ENCODE measurements at places on chromosomes 12 and 14.

DNA sequence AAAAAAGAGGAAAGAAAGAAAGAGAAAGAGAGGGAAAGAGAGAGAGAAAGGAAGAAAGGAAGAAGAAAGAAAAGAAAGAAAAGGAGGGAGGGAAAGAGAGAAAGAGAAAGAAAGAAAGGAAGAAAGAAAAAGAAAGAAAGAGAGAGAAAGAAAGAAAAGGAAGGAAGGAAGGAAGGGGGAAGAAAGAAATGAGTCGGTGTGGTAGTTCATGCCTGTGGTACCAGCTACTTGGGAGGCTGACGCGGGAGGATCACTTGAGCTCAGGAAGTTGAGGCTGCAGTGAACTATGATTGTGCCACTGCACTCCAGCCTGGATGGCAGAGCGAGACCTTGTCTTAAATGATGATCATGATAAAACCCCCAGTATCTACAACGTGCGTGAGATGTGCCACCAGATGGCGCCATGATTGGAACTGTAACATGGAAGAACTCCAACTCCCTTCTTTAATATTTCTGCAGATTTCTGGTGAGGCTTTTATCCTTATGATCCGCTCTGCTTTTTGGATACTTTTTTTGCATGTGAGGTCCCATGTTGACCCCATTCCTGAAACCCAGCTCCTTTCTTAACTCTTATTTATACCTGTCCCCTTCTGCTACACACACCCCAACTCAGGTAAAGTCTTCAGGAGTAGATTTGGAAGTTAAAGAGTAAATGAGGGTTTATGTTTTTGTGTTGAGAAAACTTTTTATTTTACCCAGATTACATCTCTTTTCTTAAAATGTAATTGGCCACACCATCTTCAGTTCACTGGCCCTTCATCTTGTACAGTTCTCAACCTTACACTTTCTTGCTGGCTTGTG is 25.6 kb downstream of the RNASE10 start:
- DNase-seq = peak; percentile 9

- no peak for DNase-seq
These were observed 9.9 kb downstream of the SERPINA10 start for GRCh38 chr14:94282991-94283723.

DNA sequence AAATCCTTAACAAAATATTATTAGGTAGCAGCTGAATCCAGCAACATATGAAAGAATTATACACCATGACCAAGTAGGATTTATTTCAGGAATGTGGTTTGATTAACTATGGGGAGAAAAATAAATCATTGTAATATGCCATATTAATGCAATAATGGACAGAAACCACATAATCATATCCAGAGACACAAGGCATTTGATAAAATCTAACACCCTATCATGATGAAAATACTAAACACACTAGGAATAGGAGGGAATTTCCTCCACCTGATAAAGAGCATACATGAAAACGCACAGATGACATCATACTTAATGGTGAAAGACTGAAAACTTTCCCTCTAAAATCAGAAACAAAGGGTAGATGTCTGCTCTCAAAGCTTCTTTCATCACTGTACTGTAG is 238.9 kb downstream of the PHLDA1 start:
- peak; percentile 34 for DNase-seq

DNA sequence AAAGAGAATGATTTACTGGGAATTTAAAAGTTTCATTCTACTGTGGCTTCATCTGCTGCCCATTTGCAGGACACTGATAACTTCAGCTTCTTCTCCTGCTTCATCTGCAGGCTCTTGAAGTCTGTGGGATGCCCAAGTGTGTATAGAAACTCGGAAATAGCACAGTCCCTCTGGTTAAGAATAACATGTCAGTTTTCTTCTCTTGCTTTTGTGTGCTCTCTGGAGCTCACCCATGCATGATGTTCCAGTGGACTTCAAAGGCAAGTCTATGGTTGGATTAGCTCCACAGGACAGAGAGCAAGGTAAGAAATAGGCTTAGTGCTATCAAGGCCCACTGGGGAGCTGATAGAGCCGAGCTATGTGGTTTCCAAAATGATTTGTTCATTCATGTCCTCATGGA is 13.7 kb downstream of the RMST start:
- no peak for DNase-seq

DNA sequence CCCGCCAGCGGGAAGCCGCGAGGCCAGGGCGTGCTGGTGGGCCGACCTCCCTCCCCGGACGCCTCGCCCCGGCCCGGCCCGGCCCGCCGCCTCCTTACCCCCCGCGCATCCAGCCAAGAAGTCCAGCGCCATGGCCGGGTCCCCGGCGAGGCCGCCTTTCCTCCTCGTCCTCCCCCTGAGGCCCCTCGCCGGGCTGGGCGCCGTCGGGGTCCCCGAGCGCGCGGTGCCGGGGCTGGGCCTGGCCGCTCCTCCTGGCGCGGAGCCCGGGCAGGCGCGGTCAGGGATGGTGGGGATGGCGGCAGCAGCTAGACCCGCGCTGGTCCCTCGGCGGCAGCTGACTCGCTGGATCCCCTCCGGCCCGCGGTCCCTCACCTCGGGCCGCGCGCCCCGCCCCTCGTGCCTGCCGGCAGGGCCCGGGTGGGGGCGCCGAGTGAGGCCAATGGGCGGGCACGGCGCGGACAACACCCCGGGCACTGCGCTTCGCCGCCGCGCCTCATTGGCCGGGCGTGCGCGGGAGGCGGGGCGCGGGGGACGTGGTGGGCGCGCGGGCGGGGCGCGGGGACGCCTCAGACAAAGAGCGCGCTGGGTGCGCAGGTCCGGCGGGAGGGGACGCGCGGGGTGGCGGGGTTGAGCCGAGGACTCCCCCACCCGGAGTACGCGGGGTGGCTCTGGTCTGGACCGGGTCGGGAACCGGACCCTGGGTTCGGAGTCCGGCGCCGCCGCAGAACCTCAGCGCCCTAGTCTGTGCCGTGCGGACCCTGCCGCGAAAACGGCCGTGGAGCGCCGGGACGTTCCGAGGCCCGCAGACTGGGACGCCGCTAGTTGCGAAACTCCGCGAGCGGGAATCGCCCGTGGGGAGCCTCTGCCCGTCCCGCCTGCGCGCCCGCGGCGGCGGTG is at the start of gene SLC25A29:
Gene SLC25A29, minus strand, starts transcription at position 344 of the 897 bp plus-strand sequence. Its CDS starts 212 bp downstream, at position 132.
- DNase-seq = peak; percentile 89

DNA sequence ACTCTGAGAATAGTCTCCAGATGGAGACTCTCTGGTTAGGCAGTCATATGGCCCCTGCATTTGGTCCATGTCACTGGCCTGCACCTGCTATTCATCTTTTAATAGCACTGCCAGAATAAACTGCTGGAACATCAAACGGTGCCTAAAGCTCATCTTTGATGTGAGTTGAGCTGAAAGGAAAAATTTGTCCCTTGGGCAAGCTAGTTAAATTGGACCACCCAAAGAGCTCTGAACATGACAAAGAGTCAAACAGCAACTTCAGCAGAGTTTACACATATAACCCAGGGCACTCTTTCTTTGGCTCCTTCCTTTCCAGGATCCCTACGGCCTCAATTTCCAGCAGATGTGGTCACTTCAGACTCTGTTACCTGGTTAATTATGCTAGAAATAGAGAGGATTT is 269.9 kb downstream of the RPL10L start:
- DNase-seq = no peak

DNA sequence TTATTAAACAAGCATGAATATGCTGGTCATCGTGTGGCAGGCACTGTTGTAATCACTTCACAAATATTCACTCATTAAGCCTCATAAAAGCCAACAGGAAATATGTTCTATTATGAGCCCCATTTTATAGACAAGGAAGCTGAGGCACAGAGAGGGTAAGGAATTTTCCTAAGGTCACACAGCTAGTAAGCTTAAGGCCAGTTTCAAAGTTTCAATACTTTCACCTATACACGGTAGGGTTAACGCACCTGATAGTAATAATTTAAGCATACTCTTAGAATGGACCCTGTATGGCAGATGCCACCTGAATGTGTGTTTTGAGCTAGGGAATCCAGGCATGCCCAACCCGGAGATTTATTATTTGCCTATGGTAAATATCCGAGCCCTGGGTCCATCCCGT is 39.8 kb downstream of the EGLN3 start:
- no peak for DNase-seq

GRCh38 chr12:91113621-91114020 is 2.3 kb upstream of the LUM start:
- DNase-seq = no peak

- no peak for DNase-seq
These were observed 19.4 kb upstream of the EVL start for GRCh38 chr14:100045642-100046344.

DNA sequence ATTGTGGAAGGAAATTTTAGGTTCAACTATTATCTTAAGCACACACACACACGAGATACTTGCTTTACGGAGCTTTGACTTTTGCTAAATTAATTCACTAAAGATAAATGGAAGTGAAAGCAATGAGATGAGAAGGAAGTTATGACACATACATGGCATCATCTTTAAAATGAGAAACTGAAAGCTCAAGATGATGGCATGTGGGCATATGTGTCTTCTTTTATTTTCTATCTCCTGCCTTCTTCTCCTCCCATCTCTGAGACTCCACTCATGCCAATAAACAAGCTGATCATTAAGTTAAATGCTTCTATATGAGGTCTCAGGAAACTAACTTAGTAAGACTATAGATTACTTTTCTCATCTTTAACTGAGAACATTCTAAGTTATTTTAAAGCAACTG is 216.7 kb downstream of the MED13L start:
- no peak for DNase-seq

DNA sequence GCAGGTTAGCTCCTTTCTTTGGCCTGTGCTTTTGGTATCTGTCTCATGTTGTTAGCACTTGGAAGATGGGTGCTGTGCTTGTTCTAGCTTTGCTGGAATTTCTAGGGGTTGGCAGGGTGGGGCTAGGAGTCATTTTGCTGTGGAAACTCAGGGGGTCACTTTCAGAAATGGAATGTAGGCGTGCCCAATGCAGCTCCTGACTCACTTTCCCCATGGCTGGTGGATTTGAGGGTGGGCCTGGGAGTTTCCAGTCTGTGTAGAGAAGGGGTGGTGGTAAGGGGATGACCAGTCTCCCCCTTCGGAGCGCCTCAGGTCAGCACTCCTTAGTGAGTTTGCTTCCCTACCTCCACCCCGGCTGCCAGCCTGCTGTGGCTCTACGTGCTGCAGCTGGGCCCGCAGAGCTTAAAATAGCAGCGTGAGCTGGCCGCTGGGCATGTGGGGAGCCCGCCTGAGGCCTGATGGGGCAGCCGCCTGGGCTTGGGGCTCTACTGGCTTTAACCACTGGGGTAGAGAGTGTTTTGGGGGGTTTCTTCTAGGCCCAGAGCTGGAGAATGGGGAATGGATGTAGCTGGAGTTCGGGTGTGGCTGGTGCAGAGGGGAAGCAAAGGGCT is 108.2 kb downstream of the TSPAN9 start:
- no peak for DNase-seq

DNA sequence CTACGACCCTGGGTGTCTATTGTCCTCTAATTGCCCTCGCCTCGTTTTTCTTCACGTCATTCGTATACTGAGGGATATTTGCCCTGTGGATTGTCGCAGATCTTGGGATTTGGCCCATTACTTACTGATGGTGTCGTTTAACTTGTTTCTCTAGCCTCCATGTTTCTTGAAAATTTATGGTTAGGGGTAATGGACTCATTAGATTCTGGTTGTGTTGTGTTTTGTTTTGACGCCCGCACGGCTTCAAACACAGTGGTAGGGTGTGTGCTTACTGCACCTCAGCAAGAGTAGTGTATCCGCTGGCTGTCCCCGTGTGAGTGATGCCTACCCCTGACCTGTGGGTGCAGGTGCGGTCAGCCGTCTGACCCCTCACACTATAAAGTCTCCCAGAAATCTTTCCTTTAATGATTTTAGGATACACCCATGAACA is 874 bp upstream of the RNU6-8 start:
- no peak for DNase-seq

DNA sequence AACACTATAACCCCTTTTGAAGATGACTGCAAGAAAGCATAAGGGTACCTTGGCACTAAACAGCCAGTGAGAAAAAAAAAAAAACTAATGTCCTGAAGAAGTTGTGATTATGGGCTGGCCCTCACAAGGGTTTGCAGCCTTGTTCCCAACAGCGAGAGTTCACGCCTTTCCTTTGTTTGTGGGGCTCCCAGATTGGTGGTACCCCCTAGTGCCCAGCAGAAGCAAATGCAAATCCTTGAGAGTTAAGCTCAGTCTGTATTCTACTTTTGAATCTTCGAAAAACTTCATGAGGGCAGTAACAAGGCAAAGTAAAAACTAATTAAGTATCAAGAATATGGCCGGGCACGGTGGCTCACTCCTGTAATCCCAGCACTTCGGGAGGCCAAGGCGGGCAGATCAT is 238.9 kb upstream of the LMO3 start:
- no peak for DNase-seq

DNA sequence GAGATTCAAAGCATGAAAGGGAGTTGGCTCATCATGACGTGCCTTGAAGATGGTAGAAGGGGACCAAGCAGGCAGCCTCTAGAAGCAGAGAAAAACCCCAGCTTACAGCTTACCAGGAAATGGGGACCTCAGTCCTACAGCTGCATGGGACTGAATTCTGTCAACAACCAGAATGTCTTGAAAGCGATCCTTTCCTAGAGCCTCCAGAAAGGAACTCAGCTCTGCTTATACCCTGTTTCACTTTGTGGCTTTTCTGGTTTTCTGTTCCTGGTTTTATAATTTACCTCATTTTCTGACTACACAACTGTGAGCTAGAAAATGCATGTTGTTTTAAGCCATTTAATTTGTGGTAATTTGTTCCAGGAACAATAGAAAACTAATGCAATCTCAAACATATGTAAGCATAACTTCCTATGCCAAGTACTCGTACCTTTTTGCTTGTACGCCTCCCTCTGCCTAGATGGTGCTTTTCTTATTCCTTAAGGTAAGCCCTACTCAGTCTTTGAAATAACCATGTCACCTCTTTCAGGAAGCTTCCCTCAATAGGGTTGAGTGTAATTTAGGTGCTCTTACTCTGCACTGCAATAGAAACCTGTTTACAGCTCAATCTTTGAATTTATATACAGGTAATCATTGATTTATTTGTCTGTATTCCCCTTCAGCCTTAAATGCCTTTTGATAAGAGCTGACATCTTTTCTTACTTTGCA is 348.8 kb downstream of the TMEM117 start:
- no peak for DNase-seq

- DNase-seq = no peak
These were observed 36.9 kb downstream of the MAPK1IP1L start for GRCh38 chr14:55088356-55088755.

DNA sequence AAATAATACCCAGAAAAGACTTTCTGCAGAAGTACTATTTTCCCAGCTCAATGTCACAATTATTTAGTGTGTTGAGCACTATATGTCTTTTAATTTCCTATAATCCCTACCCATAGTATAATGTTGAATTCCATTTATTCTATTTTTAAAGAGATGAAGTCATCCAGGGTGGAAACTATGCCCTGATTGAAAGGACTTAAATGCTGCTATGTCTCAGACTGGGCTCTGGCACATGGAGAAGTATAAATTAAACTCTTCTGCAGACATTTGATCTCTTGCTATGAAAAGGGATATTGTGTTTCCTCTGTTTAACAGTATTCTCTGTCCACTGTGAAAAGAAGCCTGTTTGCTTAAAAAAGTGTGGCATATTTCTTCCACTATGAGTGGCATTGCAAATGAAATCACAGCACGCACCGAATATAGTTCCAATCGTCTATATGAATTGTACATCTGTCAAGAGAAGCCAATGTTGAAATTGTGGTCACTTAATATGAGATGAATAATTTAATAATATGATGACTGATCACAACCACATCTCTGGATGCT is 192.3 kb downstream of the BCAT1 start:
- DNase-seq = no peak
